ENCODE measurements at places on chromosomes 3 and 15.

GRCh38 chr3:172388412-172389078, 59.7 kb downstream of the GHSR start:
- no peak for DNase-seq

- no peak for DNase-seq
Measured at GRCh38 chr3:69425249-69425648, 39.4 kb upstream of the FRMD4B start.

DNA sequence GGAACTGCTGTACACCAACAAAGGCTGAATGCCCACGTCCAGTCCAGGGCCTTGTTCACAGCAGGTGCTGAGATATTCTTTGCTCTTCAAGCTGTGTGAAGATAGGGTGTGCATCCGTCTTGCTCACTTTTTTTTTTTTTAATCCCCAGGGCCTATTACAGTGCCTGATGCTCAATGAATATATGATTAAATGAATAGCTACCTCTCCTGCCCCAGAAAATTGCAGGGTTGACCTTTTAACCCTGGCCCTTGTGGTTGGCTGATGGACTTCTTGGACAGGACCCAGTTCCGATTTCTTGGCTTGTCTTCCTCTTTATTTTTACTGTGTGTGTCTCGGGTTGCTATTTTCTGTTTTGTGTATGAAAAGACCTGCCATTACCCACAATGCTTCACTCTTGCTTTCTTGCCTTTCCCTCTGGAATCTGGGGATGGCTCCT, 2.9 kb upstream of the FYTTD1 start:
- no peak for DNase-seq

DNA sequence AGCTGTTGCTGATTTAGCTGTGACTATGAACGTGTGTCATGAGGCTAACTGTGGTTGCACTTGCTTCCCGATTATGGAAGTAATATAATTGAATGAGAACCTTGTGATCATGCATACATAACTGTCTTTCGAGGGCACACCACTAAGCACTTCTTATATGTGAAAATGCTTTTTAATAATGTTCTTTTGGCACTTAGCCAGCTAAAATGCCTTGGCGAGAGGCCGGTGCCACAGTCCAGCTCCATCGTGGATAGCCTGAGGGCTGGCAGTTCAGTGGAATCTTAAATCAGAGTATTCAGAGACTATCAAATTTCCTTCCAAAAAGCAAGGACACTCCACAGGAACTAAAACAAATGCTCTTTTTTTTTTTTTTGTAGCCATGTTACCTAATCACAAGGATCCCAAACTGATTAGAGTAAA, 161.6 kb upstream of the FRMD4B start:
- DNase-seq: peak; percentile 10

DNA sequence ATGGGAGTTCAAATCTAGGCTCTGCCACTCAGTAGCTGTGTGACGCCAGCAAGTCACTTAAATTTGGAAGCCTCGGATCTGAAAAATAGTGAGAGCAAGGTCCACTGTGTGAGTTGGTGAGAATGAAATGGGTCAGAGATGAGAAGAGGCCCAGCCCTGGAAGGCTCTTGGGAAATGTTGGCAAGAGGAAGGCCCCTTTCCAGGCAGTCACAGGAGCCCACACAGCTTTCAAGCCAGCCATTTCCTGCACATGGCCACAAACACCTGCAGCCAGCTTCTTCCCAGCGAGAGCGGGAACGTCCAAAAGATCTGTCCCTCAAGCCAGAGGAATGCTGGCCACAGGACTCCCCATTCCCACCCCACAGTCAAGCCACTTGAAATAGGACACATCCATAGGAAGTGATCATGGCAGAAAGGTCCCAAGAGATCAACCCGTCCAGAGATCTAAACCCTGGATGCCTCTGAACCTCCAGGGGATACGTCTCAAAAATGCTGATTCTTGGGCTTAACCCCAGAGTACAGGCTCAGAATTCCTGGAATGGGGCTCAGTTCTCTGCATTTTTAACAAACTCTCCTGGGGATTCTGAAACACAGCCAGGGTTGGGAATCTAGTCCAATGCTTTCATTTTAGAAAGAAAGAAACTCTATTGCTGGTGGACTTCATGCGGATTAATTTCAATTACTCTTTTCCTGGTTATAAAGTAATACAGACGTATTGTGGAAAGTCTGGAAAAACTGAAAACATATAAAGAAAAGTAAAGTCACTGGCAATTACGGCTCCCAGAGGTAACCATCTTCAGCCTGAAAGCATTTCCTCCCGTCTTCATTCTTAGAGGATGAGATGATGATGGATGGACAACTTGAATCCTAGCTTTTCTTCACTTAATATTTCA, 35.9 kb downstream of the NTRK3 start:
- DNase-seq: no peak

GRCh38 chr3:61570813-61571212, 9.4 kb downstream of the PTPRG start:
- no peak for DNase-seq

DNA sequence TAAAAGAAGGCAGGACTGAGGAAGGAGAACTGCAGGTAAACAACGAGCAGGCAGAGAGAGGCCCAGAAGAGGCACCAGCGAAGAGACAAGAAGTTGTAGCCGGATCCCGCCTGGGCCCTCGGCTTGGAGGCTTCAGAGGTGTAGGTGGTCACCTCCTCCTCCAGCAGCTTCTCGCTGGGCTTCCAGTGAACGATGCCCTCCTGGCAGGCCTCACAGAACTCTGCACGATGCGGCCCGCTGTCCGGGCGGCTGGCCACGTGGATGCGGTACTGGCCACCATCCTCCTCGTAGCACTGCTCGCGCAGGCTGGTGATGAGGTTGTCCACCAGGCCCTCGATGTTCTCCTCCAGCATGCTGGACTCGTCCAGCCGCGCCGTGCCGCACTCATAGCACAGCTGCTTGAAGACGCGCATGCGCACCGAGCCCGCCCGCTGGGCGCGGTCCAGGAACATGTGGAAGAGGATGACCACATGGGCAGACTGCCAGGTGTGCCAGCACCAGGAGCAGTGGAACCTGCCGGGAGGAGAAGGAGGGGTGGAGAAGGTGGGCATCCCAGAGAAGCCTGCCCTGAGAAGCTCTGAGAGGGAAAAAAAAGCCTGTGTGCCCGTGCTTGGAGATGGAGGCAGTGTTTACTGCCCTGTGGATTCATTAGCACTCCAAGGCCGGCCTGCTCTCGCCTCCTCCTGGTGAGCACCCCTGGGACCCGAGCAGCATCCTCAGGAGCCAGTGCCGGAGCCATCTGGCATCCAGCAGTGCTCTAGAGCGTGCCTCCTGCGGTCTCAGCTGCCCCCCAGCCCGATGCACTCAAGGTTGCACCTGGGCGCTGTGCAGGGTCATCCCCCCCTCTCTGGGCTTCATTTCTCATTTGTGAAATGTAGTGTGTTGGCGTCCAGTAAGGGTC, 3.6 kb downstream of the RTP2 start:
- DNase-seq: no peak

GRCh38 chr15:68337826-68338225, 60.3 kb downstream of the FEM1B start:
- no peak for DNase-seq

GRCh38 chr15:33094336-33094735, 100.2 kb downstream of the FMN1 start:
- DNase-seq: no peak

DNA sequence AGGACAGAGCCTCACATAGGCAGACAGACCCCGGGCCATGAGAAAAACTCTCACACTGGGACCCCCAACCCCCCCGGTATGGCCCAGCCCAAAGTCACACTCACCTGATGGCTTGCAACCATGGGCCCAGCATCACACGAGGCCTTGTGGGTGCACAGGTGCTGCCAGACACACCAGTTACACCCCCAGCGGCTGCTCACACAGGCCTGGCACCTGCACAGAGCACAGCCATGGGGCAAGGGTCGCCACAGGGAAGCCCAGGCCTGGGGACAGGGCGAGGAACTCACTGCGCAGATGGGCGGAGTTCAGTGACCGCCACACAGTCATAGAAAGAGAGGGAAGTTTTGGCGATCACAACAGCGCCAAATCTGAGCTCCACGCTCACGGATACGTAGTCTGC, 9.3 kb downstream of the PLXNB1 start:
- DNase-seq: no peak

DNA sequence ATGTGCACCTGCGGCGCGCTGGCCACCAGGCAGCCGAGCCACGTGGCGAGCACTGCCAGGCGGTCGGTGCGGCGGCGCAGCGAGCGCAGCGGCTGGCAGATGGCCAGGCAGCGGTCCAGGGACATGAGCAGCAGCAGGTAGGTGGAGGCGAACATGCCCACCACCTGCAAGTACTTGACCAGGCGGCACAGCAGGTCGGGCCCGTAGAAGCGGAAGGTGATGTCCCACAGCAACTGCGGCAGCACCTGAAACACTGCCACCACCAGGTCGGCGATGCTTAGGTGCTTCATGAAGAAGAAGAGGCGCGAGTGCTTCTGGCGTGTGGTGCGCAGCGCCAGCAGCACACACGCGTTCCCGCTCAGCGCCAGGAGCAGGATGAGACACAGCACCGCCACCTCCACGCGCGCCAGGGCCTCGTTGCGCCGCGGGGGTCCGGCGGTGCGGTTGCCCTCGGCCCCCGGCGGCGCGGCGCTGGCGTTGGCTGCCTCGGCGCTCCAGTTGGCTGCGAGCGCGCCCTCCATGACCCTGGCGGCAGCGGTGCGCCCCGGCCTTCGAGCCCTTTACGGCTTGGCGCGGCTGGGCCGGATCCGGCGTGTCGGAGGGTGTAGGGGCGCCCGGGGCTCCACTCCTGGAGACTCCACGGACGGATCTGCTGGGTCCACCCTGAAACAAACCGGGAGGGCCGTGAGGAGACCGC, 1.6 kb downstream of the OXTR start:
- peak; percentile 35 for DNase-seq

DNA sequence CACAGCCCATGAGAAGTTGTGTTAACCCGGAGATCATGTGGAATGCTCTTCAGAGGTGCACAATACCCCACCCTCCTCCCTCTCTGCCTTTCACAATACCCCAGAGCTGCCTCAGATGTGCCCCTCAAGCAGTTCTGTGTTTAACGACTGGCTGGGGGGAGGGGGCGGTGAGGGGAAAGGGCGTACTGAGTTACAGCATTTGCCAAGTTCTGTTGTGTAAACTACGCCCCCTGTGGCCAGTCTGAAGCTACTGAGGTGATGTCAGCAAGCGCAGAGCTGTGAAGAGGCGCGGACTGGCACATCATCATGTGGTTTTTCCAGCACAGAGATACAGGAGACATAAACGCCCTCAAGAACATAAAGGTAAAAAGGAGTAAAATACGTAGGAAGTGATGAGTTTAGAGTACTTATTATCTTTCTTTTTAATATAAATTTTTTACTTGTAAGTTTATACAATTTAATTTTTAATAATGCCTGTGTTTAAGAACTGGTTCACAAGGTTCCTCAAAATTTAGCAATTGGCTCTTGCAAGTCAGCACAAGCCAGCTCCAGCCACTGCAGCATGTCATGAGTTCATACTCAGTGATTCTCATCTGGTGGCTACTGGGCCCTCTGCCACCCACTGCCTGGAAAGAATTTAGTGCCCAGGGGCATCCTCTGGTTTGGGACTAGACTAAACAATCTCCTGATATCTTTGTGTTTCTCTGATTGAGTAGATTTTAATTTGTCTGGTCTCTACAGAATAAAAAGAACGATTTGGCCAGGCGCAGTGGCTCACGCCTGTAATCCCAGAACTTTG, 1.7 kb downstream of the EPB42 start:
- no peak for DNase-seq

DNA sequence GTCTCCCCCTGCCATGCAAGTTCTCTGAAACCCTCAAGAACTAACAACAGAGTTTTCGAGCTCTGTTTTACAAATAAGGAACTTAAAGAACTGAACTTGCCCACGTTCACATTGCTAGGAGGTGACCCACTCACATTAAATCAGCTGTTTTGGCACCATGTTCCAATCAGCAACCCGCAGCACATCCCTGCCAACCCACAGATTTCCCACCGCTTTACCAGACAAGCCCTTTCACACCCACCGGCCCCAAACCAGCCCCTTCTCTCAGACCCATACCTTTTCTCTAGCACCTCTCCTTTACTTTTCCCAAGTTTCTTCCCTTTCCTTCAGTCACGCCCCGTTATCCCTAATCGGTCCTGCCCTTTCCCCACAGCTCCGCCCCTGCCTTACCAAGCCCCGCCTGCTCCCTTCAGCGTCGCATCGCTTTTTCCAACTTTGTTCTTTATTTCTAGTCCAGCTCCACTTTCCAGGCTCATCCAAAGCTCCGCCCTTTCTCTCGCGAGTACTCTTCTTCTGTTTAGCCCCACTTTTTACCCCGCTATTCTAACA, 804 bp upstream of the BRPF1 start:
- peak; percentile 77 for DNase-seq

DNA sequence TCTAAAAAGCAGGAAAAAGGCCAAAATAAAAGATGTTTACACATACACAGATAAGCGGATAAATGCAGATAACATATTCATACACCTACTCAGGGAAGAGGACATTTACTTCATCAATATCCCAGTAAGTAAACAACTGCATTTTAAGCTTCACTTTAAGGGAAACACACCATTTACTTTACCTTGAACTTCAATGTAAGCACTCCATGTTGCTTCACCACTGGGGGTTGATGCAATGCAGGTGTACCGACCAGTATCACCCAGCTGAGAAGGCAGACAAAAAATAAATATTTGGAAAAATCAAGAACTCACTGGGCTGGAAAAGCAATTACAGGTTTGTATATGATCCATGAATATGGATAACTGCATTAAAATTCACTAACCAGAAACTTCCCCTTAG, 1099.5 kb downstream of the ROBO1 start:
- DNase-seq: no peak
